Fibroblast of skin of right biceps (primary cell): ENCODE measurements at places on chromosomes 13 and 19.

DNA sequence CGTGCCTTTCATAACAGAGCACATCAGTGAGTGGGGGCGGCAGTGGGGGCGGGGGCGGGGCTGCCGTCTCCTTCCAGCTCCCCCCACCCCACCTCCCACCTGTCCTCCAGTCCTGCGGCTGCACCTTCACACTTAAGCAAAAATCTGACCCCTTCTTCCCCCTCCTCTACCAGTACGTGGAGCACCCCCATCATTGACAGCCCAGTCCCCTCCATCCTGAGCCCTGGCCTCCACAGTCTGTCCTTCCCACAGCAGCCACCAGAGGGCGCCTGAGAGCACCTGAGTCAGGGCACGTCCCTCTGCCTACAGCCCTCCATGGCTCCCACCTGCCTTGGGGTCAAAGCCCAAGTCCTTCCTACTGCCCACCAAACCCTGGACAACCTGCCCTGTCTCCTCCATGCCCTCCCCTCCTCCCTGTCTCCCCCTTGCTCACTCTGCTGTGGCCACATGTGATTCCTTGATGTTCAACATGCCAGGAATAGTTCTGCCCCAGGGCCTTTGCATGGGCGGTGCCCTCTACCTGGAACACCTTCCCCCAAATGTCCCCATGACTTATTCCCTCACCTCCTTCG, 4.0 kb downstream of the EBI3 start:
- DNase-seq: peak; percentile 19

DNA sequence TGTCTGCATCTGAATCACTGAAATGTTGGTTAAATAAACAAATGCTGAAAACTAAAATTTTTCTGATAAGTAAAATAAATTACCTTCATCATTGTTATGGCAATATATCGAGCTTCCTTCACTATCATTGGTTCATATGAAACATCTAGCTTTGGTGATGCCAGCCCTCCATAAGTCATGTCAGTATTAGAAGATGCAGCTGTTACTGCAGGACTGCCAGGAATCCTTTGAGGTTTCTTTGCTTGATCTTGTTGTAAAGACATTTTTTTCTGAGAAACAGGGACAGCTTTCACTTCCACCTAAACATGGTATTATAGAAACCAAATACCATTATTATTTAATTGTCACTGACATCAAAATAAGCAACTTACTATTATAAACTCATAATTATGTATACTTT, 123.7 kb upstream of the FBXL3 start:
- DNase-seq: no peak

GRCh38 chr19:45676851-45677263, 8.8 kb downstream of the GIPR start:
- DNase-seq: no peak

DNA sequence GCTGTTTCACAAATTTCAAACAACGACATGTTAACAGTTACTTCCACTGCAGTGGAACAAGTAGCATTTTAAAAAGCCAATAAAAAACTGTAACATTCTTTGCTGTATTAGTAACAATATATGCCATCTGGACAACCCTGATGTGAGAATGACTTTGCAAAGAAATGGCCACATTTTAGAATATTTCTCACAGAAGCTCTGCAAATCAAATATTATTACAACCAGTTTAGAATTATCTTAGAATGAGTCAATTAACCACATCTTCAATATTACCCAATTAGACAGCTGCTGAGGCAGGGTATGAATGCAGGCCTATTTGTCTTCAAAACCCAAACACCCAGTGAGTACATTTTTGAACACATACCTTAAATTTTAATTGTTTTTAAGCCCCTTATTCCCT, 3.2 kb downstream of the ZNF699 start:
- DNase-seq: peak; percentile 88

GRCh38 chr19:42024622-42025111, 30.6 kb upstream of the ATP1A3 start:
- peak; percentile 23 for DNase-seq

- DNase-seq: no peak
Observed at GRCh38 chr19:18221815-18222725, 4.2 kb downstream of the PDE4C start.

- peak; percentile 95 for DNase-seq
Observed at GRCh38 chr19:58097781-58098681, at the start of gene ZSCAN18. Gene ZSCAN18 (minus strand): TSS chr19:58098231. CDS start chr19:58090267, 7,964 bp downstream.

DNA sequence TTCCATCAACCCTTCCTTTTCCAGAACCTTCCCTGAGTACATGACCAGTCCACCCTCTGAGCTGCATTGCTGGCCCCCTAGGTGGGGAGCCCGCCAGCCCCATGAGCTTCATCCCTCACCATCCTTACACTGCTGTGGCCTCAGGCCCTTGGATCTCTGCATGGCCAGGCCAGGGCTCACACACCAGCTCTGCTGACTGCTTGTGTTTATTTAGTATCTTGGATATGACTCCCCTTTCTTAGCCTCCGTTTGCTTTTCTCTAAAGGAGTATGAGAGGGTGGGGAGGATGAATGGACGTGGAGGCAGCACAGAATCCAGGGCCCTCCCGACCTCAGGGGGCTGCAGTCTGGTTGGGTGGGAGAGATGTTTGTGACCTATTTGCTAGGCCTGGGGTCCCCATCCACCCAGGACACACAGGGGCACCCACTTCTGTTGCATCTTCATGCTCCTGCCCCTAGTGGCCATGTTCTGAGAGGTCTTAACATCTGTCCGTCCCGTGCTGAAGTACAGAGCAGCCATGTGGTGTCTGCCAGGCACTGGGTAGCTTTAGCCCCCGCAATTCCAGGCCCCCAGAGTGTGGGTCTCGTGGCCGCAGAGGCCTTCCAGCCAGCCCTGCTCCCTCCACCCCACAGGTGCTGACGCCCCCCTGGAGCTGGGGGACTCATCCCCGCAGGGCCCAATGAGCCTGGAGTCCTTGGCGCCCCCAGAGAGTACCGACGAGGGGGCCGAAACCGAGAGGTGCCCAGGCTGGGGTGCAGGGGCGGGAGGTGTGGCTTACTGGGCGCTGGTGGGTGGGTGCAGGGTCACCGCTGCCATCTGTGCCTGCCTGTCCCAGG, 13.0 kb downstream of the ARHGEF1 start:
- DNase-seq: no peak

DNA sequence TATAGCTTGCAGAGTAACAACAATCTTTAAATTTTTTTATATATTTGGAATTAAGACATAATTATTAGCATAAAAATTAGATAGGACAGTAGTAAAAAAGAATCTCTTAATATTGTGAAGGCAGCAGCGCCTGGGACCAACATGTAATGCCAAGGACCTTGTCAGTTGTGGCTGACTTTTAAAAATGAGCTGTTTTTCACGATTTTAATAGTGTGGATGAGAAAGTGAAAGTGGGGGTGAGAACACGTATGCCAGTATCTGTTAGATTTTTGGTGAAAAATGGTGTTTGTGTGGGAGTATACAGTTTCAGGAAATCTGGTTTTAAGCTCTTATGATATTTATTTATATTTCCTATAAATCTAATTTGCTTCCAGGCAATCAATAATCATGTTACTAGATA, 125.2 kb downstream of the LMO7 start:
- no peak for DNase-seq

DNA sequence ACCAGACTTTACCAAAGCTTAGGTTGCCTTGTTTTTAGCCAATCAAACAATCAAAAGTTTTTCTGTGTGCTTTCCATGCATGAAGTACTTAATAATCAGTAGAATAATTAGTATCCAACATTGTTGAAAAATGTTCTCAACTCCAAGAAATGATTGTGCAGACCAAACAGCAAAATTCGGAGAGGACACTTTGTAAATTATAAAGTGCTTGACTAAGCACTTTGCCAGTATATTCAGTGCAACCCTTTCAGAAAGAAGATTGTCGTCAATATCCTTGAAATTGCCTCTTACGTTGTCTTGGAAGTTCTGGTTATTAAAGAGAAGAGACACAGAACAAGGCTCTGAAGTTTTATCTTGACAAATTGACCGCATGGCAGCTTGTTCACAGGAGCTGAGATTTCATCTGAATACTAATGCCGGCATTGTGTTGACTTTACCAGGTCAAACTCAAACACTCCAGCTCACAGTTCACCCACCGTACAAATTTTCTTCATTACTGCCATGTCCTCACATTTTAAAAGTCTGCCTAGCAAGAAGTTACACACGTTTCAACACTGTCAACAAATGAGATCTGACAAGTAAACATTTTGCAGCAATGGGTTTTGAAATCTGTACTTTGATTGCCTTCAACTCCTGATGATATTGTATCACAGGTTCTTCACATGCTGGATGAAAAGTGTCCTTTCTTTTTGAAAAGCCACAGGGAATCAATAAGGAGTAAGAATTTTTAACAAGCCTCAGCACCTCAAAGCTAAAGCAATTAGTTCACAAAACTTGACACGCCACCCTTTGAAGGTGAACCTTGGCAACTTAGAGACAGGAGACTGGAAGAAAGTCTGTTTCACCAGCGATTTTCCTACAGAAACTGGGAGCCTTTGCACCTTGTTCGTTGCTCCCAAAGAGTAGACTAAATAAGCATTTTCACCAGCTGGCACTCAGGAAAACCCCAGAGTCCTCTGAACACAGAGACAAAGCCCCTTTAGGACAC, 150.9 kb downstream of the RFC3 start:
- no peak for DNase-seq

- peak; percentile 63 for DNase-seq
Observed at GRCh38 chr19:44807652-44808462, 1.0 kb upstream of the BCAM start.

DNA sequence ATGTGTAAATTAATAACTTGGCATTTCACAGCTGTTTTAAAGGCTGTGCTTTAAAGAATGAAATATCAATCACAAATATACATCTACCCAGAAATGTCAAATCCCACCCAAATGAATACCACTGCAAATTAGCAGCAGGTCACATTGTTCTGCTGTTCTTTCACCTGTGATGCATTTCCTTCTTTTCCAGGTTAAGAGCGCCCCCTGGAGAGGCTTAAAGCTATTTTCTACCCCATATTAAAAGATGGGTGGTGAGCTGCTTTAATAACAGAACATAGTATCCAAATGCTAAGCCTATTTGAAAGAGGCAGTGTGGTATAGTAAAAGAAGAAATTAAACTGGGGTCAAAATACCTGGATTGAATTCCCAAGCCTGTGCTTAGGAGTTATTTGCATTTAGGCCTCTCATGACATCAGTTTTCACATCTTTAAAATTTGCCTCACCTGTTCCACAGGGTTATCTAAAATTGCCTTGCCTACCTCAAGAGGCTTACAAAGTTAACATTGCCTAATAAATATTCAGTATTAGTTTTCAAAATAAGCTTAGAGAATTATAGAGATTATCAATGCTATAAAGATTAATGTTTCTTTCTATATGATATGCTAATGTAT, 396.9 kb upstream of the SLITRK5 start:
- DNase-seq: peak; percentile 29

- no peak for DNase-seq
Observed at GRCh38 chr19:18306209-18306887, 16.5 kb downstream of the LSM4 start.

DNA sequence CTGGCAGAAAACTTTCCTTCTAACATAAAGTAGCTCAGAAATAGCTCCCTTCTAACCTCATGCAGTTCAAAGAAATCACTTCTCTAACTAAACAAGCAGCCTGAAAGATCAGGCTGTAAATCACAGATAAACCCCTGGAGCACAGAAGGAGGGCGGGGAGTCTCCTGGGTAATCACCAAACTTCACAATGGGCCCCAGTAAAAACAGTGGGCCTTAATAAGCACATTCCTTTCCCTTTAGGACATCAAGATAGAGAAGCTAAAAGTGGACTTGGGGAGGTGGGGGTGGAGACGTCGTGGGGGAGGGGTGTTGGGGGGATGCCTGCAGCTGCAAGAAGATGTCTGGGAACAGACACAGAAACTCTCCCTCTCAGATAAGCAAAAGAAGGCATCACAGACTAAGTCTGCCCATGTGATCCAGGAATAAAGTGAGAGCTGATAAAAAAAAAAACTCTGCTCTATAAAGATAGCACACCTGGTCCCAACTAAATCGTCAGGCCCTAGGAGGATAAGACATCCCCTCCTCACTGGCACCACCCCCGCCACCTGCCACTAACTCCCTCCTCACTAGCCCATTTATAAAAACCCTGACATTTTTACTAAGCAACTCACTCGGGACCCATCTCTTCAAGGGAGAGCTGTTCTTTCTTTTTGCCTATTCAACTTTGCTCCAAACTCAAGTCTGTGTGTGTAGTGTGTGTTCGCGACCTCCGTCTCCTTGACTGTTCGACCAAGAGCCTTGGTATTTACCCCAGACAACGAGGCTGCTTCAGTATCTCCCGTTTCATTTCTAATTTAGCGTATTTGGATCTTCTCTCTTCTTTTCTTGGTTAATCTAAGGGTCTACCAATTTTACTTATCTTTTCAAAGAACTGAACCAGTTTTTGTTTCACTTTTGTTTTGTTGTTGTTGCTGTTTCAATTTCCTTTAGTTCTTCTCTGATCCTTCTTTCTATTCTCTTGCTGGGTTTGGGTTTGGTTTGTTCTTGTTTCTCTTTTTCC, 31.7 kb downstream of the DNAJC15 start:
- peak; percentile 96 for DNase-seq

- DNase-seq: no peak
Observed at GRCh38 chr19:6373813-6374108, 1.2 kb downstream of the ALKBH7 start.

GRCh38 chr19:28067882-28068281, 1145.1 kb downstream of the UQCRFS1 start:
- no peak for DNase-seq

DNA sequence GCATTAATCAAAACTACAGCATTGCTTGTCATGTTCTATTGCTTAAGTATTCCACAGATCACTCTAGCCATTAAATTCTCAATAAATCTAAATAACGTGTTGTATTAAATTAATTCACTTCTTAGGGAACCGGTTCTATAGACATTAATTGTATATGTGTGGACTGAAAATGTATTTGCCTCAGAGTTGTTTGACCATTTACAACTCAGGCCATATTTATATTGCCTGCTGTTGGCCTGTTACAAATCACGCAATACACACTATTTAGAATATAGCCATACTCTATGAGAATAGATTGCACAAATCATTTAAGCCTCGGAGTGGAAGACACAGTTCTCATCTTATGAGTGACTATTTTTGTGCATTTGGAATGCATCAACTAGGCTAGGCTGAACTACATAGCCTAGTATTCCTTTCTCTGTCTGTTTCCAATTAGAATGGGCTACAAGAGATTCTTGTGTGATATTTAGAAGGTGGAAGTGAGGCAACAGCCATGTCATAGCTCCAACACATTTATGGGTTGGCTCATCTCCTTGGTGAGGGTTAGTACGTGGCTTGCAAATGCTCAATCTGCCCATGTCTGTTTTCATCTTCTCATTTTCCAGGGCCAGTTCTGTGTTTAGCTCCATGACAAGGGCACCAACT, 1116.1 kb downstream of the PCDH9 start:
- peak; percentile 71 for DNase-seq

DNA sequence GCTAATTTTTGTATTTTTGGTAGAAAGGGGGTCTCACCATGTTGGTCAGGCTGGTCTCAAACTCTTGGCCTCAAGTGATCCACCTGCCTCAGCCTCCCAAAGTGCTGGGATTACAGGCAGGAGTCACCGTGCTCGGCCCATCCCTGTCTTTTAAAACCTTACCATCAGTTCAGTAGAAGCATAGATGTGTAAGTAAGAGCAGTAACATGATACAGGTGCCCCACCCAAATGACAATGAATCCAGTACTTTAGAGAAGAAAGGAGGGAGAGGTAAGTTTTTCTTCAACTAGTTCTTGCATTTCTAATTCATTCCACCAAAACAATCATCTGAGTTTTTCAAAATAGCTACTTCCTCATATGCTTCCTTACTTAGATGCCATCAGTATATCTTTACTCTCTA, 21.9 kb downstream of the SPRY2 start:
- DNase-seq: no peak

- no peak for DNase-seq
Observed at GRCh38 chr13:74131227-74131626, 3.0 kb downstream of the KLF12 start.
